ENCODE measurements at places on chromosomes 3 and 15. TPM values are rescaled to one million over a fixed set of nuclear protein-coding genes. Genes with fewer than 3 reads are reported as not detected.

Gene DAZL
- total RNA-seq: not detected

Gene MESP1
- 0.47 TPM for total RNA-seq

Gene ADAMTS17
- total RNA-seq: not detected

Gene TUBGCP4
- 19.0 TPM for total RNA-seq

Gene EID1
- total RNA-seq: 403 TPM

Gene ACAA1
- 5.7 TPM for total RNA-seq

All from H4 (cell line).